ENCODE measurements at places on chromosomes 6 and 20.

DNA sequence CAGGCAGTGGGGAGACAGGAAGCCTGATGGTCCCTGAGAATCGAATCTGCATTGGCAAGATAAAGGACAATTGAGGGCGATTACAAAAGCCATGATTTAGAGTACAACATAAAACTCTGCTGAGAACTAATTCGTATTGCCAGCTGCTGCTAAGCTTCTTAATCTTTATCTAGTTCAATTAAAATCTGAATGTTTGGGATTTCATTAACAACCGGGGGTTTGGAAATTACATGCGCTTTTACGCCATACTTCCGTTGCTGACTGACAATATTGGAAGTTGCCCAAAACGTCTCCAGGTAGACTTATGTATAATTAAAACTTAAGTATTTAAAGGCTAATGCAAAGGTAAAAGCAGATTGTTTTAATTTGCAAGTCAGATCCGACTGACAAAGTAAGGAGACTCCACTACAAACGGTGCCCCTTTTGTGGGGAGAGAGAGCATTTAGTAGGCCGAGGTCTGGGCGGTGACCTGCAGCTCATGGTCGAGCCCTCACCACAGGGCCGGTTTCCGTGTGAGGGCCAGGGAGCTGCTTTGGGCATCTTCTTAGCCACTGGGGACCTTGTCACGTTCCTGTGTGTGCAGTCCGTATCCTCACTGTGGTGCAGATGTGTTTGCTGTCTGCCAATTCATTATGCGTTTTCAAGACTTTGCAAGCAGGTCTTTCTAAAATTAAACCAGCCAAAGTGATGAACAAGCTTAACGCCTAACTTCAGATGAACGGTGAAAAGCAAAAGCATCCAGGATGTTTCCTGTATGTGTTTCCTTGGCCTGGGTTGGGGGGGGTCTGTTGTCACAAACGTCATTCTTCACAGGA is 49.9 kb downstream of the CDH4 start:
- DNase-seq = no peak

DNA sequence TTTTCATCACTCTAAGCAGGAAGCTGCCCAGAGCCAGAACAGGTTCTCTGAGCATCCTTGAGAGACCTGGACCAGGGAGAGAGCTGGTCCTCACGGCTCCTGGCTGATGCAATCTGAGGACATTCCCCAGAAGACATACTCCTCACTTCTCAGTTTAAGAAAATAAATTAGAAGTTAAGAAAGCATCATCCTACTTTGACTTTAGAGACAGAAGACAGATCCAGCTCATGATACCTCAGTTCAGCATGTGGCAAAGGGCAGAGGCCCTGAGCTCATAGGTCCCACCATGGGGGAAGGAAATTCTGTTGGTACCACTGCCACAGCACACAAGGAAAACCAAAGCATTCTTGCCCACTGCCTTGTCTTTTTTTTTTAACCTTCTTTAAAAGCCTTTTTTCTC is 378.1 kb upstream of the JARID2 start:
- no peak for DNase-seq

- no peak for DNase-seq
Measured at GRCh38 chr20:49896204-49896603, 19.1 kb downstream of the SPATA2 start.

- no peak for DNase-seq
Measured at GRCh38 chr6:149087898-149088297, 229.6 kb upstream of the TAB2 start.

- no peak for DNase-seq
Measured at GRCh38 chr20:17838921-17839320, 129.7 kb downstream of the SNX5 start.
